ENCODE measurements at places on chromosomes 7 and 10. TPM values are rescaled to one million over a fixed set of nuclear protein-coding genes. Genes with fewer than 3 reads are reported as not detected.

Gene ENTPD1
- total RNA-seq, result 2.7 TPM

Gene CYP26A1
- total RNA-seq, result not detected

Gene GTF2IRD1
- 18.9 TPM for total RNA-seq

Gene AOC1
- total RNA-seq, result not detected

Gene ODAD2
- total RNA-seq, result 0.26 TPM

Gene MUC3A
- not detected for total RNA-seq

Gene CTAGE6
- 1.1 TPM for total RNA-seq
